ENCODE measurements at places on chromosomes 12 and 14.
A peak's percentile ranks its signal among the peaks of the same experiment; 100 is the strongest.

DNA sequence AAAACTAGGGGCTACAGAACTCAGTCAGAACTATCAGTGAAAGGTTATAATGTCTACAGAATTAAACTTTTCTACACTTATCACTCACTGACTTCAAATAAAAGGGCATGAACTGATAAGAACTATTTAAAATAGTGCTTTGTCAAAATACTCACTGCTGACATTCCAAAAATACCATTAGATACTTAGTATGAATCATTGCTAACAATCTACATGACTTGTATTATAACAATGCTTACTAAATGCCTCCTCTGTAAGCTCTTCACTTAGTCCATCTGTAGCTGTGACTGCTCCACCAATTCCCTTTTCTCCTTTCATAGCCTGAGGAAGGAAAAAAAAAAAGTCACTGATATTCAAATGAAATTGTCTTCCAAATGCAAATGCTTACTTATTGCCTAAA is 17.0 kb downstream of the NFYB start:
- H3K4me1 ChIP-seq, result peaks cover 3% of the 10 kb centered on the region
- H3K27ac ChIP-seq, result no peak overlapping the region
- no peak for DNase-seq
- H3K36me3 ChIP-seq, result peaks cover 48% of the 10 kb centered on the region
- H3K27me3 ChIP-seq, result no peaks in the 10 kb centered on the region
- no peak overlapping the region for H3K4me3 ChIP-seq

DNA sequence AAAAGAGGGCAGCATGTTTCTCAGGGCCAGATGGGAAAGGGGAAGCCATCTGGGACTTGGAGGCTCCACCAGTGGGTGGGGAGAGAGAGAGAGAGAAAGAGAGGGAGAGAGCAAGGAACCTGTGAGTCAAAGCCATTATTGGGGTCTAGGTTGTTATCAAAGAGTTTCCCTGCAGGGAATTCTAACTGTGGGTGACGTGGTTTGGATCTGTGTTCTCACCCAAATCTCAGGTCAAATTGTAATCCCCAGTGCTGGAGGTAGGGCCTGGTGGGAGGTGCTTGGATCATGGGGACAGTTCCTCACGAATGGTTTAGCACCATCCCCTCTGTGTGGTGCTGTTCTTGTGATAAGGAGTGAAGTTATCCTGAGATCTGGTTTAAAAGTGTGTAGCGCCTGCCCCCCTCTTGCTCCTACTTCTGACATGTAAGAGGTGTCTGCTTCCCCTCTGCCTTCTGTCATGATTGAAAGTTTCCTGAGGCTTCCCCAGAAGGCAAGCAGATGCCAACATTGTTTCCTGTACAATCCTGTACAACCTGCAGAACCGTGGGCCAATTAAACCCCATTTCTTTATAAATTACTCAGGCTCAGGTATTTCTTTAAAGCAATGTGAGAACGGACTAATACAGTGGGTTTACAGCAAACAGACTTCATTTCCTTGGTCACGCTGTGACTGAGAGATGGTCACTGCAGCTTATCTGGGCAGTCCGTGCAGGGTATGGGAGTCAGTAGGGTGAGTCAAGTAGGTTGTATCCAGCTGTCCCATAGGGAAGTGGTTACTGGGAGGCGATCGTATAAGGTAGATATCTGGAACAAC is 52.4 kb downstream of the CCDC91 start:
- no peak overlapping the region for H3K4me3 ChIP-seq
- no peak overlapping the region for H3K27ac ChIP-seq
- H3K4me1 ChIP-seq, result no peaks in the 10 kb centered on the region
- DNase-seq, result no peak
- no peaks in the 10 kb centered on the region for H3K27me3 ChIP-seq
- H3K36me3 ChIP-seq, result no peaks in the 10 kb centered on the region

GRCh38 chr12:57983858-57984505 is 42.6 kb downstream of the ATP23 start:
- no peaks in the 10 kb centered on the region for H3K4me1 ChIP-seq
- no peaks in the 10 kb centered on the region for H3K36me3 ChIP-seq

DNA sequence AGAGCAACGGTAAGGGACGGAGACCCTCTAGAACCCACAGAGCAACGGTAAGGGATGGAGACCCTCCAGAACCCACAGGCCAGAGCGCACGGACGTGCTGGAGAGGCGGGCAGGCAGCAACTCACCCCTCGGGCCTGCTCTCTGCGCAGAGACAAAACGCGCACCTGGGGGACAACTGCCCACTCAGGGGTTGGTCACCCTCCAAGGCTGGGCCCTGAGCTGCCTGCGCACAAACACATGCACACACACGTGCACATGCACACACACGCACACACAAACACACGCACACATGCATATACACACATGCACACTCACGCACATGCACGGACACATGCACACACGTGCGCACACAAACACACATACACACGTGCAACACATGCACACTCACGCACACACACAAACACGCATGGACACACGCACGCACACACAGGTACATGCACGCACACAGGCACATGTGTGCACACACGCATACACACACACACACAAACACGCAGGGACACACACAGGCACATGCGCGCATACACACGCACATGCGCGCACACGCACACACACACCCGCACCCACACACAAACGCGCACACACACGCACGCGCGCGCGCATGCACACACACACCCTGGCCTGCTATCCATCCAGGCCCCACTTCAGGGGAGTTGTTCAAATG is 88.3 kb downstream of the NCOR2 start:
- H3K4me1 ChIP-seq, result peaks cover 18% of the 10 kb centered on the region
- peaks cover 59% of the 10 kb centered on the region for H3K36me3 ChIP-seq
- no peak overlapping the region for H3K4me3 ChIP-seq
- H3K27ac ChIP-seq, result no peak overlapping the region
- DNase-seq, result no peak

- H3K4me3 ChIP-seq, result peak overlapping the region; percentile 91
- no peaks in the 10 kb centered on the region for H3K27me3 ChIP-seq
- no peak for DNase-seq
- peak overlapping the region; percentile 93 for H3K27ac ChIP-seq
- peaks cover 23% of the 10 kb centered on the region for H3K4me1 ChIP-seq
Measured at GRCh38 chr12:98594050-98594835, 757 bp downstream of the SLC25A3 start.

DNA sequence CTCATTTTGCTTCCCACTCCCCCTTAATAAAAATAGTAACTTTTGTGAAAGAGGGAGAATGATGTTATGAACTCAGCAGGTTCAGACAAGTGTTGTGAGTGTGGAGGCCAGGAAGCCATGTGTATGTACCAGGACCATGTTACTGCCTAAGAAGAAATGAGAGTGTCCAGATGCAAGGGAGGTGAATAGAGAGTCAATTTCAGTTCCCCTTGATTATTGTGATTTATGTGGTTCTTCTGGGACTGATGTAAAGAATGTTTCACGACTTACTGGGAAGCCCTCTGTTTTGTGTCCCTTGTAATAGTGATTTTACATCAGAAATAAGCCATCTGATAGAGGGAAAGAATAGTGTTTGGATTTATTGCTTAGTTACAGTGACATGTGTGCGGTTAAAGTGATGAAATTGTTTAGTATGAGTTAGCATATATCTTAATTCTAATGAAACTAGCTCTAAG is 32.5 kb downstream of the FBXO34 start:
- H3K4me1 ChIP-seq, result peaks cover 36% of the 10 kb centered on the region
- no peaks in the 10 kb centered on the region for H3K27me3 ChIP-seq
- no peak overlapping the region for H3K4me3 ChIP-seq
- H3K27ac ChIP-seq, result no peak overlapping the region

DNA sequence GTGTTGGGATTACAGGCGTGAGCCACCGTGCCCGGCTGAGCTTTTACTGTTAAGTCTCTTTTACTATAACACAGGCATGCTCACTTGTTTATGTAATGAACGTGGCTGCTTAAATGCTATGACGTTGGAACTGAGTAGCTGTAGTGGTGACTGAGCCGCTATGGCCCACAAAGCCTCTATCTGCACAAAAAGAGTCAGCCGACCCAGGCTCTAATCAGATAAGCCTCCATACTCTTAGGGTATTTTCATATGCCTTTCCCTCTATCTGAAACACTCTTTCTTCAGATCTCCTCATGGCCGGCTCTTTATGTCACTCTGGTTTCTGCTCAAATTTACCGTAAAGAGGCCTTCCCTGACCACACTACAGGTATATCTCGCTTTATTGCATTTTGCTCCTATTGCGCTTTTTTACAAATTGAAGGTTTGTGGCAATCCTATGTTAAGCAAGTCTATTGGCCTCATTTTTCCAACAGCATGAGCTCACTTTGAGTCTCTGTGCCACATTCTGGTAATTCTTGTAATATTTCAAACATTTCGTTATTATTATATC is 8.0 kb downstream of the SLC2A14 start:
- no peak overlapping the region for H3K4me3 ChIP-seq
- peaks cover 7% of the 10 kb centered on the region for H3K27me3 ChIP-seq
- H3K4me1 ChIP-seq, result peaks cover 11% of the 10 kb centered on the region

- H3K27me3 ChIP-seq, result peaks cover 6% of the 10 kb centered on the region
- peak overlapping the region; percentile 55 for H3K27ac ChIP-seq
- peaks cover 19% of the 10 kb centered on the region for H3K4me1 ChIP-seq
- DNase-seq, result no peak
- H3K4me3 ChIP-seq, result peak overlapping the region; percentile 85
- H3K36me3 ChIP-seq, result no peaks in the 10 kb centered on the region
Measured at GRCh38 chr12:101696251-101697196, 916 bp upstream of the CHPT1 start.

DNA sequence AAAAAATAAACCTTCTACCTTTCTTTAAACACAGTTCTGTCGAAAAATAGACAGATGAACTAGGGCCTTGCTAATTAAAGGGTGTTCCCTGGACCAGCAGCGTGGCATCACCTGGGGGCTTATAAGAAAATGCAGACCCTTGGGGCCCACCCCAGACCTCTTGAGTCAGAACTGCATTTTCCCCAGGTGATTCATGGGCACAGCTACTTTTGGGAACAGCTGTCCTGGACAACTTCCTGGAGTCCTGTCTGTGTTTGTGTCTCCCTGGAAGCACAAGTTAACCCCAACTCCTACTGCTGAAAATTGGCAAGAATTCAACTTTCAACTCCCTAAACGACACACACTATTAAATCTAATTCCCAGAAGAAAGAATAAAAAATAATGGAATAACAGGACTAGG is 17.8 kb downstream of the FBLN5 start:
- H3K36me3 ChIP-seq, result no peaks in the 10 kb centered on the region
- H3K27ac ChIP-seq, result no peak overlapping the region
- H3K4me3 ChIP-seq, result no peak overlapping the region
- H3K27me3 ChIP-seq, result no peaks in the 10 kb centered on the region

DNA sequence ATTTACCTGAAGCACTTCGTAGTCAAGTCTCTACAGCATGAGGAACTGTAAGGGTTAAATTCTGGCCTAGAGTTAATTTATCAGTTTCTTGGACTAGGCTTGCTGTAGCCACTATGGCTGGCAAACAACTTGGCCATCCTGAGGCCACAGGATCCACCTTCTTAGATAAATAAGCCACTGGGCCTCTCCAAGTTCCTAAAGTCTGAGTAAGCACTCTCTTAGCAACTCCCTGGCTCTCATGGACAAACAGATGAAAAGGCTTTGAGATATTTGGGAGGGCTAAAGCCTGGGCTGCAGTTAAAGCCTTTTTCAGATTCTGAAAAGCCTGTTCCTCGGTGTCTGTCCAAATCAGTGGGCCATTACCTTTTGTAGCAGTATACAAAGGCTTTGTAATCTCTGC is 675.0 kb downstream of the TMEM121 start:
- H3K4me3 ChIP-seq, result no peak overlapping the region
- peaks cover 13% of the 10 kb centered on the region for H3K4me1 ChIP-seq
- no peak for DNase-seq
- no peak overlapping the region for H3K27ac ChIP-seq
- no peaks in the 10 kb centered on the region for H3K36me3 ChIP-seq

DNA sequence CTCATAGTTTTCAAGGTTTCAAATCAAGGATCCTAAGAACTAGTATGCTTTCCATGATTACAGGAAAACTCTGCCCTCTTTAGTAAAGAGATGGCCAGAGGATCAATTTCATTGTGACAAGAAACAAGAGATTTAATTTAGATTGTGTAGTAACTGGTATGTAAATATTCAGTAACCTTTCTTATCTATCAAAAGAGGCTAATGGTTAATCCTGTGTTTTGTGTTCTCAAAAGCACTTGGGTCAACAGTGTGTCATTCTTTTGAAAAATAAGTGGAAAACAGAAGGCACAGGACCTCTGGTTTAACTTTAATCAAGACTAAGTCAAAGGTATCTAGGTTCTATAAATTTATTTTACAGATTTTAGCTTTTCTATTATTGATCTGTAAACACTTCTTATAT is 56.6 kb upstream of the ERGIC2 start:
- no peak overlapping the region for H3K27ac ChIP-seq
- no peaks in the 10 kb centered on the region for H3K36me3 ChIP-seq
- no peak for DNase-seq
- no peaks in the 10 kb centered on the region for H3K27me3 ChIP-seq
- no peak overlapping the region for H3K4me3 ChIP-seq

- no peaks in the 10 kb centered on the region for H3K4me1 ChIP-seq
- no peaks in the 10 kb centered on the region for H3K27me3 ChIP-seq
- DNase-seq, result no peak
- no peaks in the 10 kb centered on the region for H3K36me3 ChIP-seq
- H3K27ac ChIP-seq, result no peak overlapping the region
Measured at GRCh38 chr14:98037831-98038230, 1234.2 kb downstream of the BCL11B start.

- no peaks in the 10 kb centered on the region for H3K36me3 ChIP-seq
- peaks cover 6% of the 10 kb centered on the region for H3K27me3 ChIP-seq
- H3K4me1 ChIP-seq, result peaks cover 10% of the 10 kb centered on the region
- no peak overlapping the region for H3K4me3 ChIP-seq
- no peak overlapping the region for H3K27ac ChIP-seq
Measured at GRCh38 chr14:98368916-98369315, 903.1 kb downstream of the BCL11B start.

DNA sequence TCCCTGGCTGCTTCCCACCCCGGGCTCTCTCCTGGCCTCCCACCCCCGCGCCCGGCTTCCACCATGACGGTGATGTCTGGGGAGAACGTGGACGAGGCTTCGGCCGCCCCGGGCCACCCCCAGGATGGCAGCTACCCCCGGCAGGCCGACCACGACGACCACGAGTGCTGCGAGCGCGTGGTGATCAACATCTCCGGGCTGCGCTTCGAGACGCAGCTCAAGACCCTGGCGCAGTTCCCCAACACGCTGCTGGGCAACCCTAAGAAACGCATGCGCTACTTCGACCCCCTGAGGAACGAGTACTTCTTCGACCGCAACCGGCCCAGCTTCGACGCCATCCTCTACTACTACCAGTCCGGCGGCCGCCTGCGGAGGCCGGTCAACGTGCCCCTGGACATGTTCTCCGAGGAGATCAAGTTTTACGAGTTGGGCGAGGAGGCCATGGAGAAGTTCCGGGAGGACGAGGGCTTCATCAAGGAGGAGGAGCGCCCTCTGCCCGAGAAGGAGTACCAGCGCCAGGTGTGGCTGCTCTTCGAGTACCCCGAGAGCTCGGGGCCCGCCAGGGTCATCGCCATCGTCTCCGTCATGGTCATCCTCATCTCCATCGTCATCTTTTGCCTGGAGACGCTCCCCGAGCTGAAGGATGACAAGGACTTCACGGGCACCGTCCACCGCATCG is 1.8 kb downstream of the KCNA1 start:
- no peak for DNase-seq
- peaks cover 58% of the 10 kb centered on the region for H3K27me3 ChIP-seq
- H3K4me1 ChIP-seq, result peaks cover 8% of the 10 kb centered on the region
- no peak overlapping the region for H3K27ac ChIP-seq

Data from activated T-helper 2 cell treated with anti-CD3 and anti-CD28 coated beads, Interferon-gamma antibody, Interleukin-2, Interleukin-4, amounts not matched to agents 10 μg/mL and 5 μg/mL and 100 μg/mL, durations not matched to agents 14 hours and 24 hours and 36 hours (primary cell).